Hematopoietic multipotent progenitor cell treated with erythropoietin and hydrocortisone succinate and interleukin-3 and kit ligand, for 6 days (in vitro differentiated cells): ENCODE measurements at places on chromosomes 12 and 14.

- DNase-seq: no peak
Observed at GRCh38 chr12:66275040-66275439, 27.3 kb upstream of the HELB start.

- no peak for DNase-seq
Observed at GRCh38 chr14:56211844-56212243, 93.6 kb downstream of the PELI2 start.

DNA sequence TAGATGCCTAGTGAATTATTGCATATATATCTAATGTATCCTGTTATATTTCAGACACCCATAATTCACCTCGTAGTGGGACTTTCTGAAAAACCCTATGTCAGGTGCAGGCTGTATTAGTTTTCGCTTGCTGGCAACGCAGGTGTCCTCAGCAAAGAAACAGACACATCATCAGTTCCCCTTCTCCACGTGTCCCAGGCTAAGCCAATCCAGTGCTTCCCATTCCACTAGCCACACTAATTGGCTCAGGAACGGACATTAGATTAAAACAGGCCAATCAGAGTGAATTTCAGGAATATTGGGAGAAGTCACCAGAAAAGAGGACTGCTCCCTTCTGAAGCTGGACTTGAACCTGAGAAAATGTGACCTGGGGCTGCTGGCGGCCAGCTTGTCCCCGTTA, 151.3 kb downstream of the PTPN11 start:
- DNase-seq: no peak

DNA sequence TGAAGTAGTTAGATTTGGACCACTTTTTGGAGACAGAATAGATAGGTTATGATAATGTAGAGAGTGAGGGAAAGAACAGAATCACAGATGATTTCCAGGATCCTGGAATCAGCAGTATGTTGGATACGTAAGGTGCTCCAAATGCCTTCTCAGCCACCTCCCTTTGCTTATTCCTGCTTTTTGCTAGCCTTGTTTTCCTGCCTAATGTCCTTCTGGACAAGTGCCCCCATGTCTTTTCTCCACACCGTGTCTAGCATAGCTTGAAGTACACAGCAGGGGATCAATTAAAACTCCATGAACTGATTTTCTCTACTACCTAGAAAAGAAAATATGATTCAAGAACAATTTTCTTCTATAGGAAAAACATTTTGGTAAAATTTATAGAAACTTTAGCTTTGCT, 144.0 kb downstream of the SYT1 start:
- no peak for DNase-seq

DNA sequence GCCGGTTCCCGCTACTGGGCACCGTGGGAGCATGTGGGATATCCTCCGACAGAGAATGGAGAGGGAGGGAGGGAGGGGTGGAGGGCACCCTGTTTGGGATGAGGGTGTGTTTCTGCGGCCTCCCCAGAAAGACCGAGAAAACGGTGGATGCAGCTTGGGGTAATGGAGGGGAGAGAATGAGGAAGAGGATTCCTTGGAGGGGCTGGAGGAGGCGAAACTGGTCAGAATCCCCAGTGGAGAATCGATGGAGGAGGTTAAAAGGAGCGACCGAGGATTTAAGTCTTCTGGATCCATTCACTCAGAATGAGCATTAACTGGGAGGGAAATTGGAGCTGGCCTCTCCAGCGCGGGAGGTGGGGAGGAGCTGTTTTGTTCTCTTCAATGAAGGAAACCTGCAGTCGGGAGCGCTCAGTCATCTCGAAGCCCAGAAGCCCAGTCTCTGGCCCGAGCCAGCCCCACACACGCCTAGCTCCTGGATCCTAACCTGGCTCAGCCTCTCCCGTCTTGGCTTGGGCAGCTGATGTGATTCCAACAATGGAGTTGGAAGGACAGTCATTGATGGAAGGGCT, 581 bp downstream of the ARG2 start:
- DNase-seq: peak; percentile 18

DNA sequence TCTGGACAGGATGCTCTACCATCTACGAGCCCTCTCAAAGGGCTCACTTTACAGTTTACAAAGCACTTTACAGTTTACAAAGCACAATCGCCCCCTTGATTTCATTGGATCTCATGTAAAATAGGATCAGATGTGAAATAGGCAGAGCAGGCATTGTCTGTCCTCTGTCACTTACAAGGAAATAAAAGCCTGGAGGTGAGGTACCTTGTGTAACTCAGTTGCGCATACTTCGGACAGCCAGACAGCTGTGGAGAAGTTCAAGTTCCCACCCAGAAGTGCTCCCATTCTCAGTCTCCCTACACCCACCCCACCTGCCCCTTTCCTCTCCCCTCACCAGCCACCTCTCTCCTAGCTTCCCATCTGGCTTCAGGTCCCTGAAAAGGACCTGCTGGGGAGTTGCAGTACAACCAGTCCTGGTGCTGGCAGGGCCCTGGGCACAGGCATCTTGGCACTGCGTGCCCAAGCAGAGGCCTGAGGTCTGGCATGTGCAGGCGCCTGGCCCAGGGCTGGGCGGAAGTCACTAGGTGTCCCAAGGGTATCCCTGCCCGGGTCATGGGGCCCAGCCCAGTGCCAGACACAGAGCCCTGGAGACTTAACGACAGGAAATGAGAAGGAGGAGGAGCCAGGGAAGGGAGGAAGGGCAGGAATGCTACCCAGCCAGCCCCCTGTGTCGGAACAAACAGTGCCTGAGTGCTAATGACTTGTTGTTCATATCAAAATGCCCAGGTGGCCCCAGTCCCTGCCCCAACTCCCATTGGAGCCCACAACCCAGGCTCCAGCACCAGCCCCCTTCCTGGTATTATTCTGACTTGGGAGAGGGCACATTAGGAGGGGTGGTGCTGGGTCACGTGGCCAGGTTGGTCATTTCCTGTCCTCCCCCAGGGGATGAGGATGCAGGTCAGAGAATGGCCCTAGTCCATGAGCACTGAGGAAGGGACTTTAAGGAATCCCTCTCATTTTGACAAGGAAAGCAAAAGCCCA, 5.4 kb downstream of the RAPGEF3 start:
- no peak for DNase-seq

DNA sequence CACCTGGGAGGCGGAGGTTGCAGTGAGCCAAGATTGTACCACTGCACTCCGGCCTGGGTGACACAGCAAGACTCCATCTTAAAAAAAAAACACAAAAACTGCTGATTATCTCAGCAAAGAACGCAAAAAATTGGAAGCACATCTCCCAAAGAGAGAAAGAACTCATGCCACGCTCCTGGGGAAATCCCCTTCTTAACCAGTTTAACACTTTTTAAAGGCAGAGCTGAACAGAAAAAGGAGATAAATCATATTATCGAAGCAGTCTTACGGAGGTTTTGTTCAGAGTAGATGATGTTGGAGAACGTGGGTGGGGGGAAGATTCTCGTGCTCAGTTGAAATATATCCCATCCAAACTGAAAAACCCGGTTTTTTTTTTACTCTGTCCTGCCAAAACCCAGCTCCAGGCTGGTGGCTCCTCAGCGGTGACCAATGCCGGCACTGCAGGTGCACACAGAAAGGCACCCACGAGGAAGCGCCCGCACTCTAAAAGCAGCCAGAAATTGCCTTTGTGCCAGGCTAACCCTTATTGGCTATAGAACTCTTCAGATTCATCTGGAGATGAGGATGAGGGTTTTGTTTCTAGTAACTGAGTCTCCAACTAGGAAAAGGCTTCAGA, 100.2 kb upstream of the PARP11 start:
- no peak for DNase-seq

DNA sequence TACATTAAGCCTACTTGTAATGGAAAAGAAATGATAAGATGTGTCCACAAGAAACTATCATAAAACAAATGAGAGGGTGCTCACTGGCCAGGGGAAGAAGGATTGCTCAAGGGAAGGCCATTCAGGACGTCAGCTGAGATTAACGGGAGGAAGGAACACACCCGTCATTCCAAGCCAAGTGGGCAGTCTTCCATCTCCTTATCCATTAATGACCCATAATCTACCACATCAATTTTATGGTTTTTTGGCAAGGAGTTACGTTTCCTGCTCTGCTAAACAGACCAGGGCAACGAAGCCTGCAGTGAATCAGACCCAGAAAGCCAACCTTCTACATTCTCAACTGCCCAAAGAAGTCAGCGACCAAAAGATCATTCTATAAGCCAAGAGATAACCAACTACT, 25.1 kb downstream of the PRKAB1 start:
- no peak for DNase-seq

GRCh38 chr14:55133416-55133815, 4.4 kb downstream of the LGALS3 start:
- peak; percentile 57 for DNase-seq

- DNase-seq: no peak
Observed at GRCh38 chr12:123250471-123251383, 17.5 kb downstream of the MTRFR start.

GRCh38 chr14:31391473-31391872, 28.9 kb downstream of the HEATR5A start:
- no peak for DNase-seq

DNA sequence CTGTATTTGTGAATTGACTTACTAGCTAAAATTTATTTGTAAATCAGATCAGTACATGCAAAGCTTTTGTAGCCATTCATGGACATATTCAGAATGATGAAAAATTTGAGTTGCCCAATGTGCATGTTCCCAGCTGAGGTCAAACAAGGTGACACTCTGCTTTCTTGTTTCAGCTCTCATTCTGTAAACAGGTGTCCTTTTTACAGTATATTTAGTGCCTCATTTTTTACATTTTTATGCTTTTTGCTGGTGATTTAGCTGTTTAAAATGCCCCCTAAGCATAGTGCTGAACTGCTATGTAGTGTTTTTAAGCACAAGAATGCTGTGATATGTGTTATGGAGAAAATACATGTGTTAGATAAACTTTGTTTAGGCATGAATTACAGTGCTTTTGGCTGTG, 76.3 kb downstream of the MIA2 start:
- no peak for DNase-seq
